ENCODE measurements at places on chromosomes 2 and 18. TPM values are rescaled to one million over a fixed set of nuclear protein-coding genes. Genes with fewer than 3 reads are reported as not detected.

GRCh38 chr2:77807531-77808215 is 285.5 kb upstream of the LRRTM4 start:
- no peak for DNase-seq

The ANKRD30B gene
- polyA plus RNA-seq: 0.24 TPM

The SMCHD1 gene
- 57.4 TPM for polyA plus RNA-seq

DNA sequence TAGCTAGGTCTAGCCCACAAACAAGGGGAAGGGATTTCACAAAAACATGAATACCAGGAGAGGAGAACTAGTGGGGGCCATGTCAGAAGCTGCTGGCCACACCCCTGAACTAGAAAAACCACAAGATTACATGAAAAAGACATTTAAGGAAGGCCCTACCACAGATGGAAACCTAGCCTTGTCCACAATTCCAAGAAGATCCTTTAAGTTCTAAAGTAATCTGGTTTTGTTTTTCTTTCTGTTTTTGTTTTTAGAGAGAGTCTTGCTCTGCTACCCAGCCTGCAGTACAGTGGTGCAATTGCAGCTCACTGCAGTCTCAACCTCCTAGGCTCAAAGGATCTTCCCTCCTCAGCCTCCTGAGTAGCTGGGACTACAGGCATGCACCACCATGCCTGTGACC is 34.2 kb upstream of the CAB39 start:
- no peak for DNase-seq

DNA sequence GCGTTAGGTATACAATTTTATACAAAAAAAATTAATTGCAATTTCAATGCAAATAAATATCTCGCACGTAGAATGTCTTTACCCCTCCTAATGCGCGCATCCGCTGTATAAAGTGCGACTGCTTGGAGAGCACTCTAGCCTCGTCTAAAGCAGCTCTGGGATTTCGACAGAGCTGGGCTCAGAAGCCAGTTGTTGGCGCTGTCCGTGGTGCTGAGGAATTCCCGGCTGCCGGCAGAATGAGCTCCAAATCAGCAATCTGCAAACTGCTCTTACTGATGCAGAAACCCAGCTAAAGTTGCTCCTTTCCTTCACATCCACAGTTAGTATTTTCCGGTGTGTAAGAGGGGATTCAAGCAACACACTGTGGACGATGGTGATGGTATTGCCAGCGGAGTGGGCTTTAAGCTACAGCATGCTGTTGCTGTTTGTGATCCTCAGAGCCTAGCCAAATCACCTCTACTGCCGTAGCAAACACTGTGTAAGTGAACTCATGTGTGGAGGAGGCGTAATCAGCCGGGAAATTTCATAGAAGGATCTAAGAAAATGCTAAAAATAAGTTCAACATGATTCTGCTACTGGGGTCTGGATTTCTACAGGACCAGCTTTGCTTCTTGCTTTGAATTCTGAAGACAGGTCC is at the start of gene VWC2L:
Gene VWC2L, plus strand, starts transcription at position 137 of the 637 bp plus-strand sequence. CDS start 3,140 bp downstream, outside the sequence.
- peak; percentile 76 for DNase-seq

- DNase-seq: no peak
Measured at GRCh38 chr2:56522605-56523089, 338.9 kb downstream of the CCDC85A start.

DNA sequence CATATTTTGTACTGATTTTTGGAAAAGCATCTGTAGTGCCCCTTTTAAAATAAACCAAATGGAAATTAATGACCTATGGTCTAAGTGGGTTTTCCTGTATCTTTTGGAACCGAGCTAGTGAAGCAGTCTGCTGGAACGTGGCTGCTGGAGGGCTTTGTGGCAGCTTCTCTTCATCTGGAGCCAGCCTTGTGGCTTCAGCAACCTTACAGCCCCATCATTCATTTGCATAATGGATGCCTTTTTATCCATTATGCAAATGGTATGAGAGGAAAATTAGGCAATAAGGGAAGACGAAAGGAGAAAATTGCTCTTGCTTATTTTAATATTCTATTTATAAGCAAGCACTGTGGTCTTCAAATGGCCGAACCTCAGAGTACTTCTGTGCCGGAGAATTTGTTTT is 421.0 kb downstream of the PARD3B start:
- no peak for DNase-seq

The TXNDC2 gene
- 0.14 TPM for polyA plus RNA-seq

The TCF23 gene
- polyA plus RNA-seq: 3.2 TPM

The G6PC2 gene
- 0.20 TPM for polyA plus RNA-seq

- no peak for DNase-seq
Measured at GRCh38 chr2:110748489-110748867, 16.1 kb downstream of the ACOXL start.

The SDC1 gene
- 31.2 TPM for polyA plus RNA-seq

- no peak for DNase-seq
Measured at GRCh38 chr2:174183076-174183475, 65.3 kb downstream of the OLA1 start.
